ENCODE measurements at places on chromosomes 2 and 18.

GRCh38 chr2:209094221-209094620 is 329.6 kb upstream of the MAP2 start:
- DNase-seq = no peak

DNA sequence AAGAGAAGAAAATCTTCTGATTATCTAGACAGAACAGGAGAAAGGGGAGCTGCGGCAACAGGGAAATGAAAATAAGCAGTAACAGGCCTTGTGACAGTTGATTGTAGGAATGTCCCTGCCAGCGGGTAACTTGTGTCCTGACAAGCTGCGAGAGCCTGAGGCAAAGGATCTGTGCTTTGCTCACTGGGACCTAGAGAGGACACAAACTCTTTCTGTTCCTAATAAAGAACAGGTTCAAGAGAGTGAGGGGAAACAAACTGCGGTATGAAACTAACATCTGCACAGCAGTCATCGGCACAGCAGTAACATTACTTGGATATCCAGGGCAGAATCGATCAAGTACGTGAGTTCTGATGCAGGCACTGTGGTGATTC is 103.7 kb upstream of the THOC1 start:
- DNase-seq = no peak

DNA sequence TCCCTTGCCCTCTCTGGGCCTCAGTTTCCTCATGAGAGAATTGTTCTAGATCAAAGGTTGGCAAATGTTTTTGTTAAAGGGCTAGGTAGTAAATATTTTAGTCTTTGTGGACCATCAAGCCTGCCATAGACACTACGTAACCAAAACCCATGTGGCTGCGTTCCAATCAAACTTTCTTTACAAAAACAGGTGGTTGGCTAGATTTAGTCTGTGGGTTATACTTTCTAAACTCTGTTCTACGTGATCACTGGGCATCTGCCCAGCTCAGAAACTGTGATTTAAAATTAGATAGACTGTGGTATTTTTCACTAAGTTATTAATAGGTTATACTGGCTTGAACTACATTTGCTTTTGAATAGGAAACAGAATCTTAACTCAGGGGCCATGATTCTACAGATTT is 149.8 kb upstream of the DCC start:
- DNase-seq = no peak

DNA sequence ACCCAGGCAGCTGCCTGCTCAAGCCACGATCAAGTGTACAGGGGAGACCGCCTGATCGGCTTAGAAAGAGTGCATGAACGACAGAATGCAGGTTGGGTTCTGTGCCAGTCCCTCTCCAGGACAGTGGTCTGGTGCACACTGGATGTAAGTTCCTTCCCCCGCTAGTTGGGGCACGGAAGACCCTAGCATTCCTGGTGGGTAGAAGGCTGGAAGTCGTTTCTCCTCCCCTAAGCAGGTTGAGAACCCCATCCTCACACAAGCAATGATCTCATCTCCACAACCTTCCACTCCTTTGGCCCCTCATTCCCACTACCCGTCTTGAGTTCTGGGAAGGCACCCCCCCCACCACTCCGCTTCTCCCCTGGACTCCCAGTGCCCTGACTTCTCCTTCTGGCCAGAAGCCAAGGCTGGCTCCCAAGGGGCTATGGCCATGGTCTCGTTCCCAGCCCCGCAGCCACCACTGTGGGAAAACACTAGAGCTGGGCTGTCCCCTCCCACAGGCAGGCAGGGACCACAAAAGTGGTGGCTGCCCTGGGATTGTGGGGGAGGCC is 1.4 kb upstream of the ANKRD39 start:
- DNase-seq = no peak

DNA sequence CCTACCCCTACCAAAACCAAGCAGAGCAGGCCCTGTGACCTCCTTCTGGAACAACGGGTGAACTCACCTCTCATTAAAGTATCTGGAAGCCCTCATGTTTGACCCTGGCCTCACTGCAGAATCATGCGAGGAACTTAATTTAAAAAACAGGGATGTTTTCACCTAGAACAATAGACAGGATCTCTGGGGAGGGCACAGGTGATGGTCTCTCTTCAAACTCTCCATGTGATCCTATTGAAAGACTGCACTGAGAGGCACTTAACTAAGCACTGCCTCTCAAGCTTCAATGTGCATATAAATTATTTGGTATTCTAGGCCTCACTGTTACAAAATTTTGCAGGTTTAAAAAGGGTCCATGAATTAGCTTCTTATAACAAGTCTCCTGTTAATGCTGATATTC is 7.5 kb downstream of the ZNF519 start:
- DNase-seq = no peak

GRCh38 chr18:55833543-55833942 is 245.6 kb upstream of the TCF4 start:
- no peak for DNase-seq

GRCh38 chr2:157837851-157838441 is 38.2 kb downstream of the ACVR1 start:
- DNase-seq = peak; percentile 43

- no peak for DNase-seq
Measured at GRCh38 chr2:34474646-34475045, 875.5 kb upstream of the FAM98A start.

DNA sequence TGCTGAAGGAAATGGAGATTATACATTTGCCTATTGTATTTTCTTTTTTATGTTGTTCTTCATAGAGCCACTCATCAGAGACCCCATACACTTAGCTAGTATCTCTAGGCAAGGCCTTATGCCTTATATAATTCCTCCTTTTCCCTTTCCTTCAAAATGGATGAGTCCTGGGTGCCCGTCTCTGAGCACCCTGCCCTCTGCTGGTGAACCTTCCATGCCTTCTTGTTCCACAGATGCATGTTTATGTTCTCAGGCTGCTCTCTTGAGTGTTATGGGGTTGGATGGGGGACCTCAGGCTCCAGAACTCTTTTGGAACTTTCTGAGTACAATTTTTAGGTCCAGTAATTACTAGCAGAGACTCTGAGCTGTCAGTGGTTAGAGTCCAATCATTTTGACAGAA is 368.6 kb upstream of the SPRED2 start:
- DNase-seq = no peak

DNA sequence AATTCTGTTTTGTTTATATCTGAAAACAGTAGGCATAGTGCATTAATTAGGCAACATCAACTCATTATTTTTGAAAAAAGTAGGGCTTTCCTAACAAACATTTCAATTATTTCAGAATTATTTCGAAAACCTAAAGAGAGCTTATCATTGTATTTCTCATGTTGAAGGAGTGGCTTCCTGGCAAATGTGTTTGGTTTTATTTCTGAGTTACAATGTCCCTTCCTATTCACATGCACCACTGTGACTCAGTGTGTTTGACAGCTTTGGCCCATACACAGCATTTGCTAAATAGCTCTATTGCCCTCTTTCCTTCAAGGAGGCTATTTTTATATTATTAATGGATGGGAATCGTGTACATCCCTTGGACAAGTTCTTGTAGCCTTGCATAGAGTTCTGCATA is 205.9 kb downstream of the PTGR3 start:
- peak; percentile 35 for DNase-seq

- DNase-seq = no peak
Measured at GRCh38 chr2:44722026-44722625, 219.4 kb upstream of the SIX3 start.

GRCh38 chr18:69557282-69557681 is 156.6 kb downstream of the DOK6 start:
- no peak for DNase-seq

- no peak for DNase-seq
Measured at GRCh38 chr2:158729451-158729850, 65.7 kb upstream of the DAPL1 start.

GRCh38 chr2:9488583-9489547 is 14.5 kb downstream of the IAH1 start:
- DNase-seq = no peak

- no peak for DNase-seq
Measured at GRCh38 chr2:238790833-238791230, 57.1 kb upstream of the TWIST2 start.

DNA sequence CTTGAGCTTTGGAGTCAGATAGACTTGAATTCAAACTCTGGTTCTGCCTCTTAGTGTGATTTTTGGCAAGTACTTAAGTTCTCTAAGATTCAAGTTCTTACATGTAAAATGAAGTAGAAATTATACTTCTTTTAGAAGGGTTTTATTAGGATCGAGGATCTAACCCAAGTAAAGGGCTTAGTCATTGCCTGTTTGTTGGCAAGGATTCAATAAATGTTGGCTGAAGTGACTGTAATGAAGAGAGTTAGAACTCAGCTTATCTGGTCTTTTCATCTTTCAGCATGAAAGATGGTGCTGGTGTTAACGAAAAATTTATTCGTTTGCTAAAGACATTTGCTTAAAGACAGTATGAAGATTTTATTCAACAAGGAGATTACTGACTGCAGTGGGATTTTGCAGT is 315.9 kb upstream of the THUMPD2 start:
- peak; percentile 2 for DNase-seq

DNA sequence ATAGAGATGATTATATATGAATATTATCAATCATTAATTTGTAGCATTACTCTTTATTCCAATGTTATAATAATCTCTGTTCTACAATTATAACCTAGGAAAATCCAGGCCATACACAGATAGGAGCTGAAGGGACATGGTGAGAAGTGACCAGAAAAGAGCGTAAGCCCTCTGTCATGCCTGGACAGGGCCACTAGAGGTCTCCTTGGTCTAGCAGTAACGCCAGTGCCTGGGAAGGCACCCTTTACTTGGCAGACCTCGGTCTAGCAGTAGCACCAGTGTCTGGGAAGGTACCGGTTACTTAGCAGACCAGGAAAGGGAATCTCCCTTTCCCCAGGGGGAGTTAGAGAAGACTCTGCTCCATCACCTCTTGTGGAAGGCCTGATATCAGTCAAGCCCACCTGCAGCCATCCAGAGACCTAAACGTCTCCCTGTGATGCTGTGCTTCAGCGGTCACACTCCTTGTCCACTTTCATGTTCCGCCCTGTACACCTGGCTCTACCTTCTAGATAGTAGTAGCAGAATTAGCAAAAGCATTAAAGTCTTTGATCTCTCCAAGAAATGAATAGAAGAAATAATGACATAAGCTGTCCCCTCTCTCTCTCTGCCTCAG is 447.5 kb upstream of the FSIP2 start:
- peak; percentile 48 for DNase-seq

- DNase-seq = no peak
Measured at GRCh38 chr2:61262699-61263098, 100.7 kb downstream of the C2orf74 start.

DNA sequence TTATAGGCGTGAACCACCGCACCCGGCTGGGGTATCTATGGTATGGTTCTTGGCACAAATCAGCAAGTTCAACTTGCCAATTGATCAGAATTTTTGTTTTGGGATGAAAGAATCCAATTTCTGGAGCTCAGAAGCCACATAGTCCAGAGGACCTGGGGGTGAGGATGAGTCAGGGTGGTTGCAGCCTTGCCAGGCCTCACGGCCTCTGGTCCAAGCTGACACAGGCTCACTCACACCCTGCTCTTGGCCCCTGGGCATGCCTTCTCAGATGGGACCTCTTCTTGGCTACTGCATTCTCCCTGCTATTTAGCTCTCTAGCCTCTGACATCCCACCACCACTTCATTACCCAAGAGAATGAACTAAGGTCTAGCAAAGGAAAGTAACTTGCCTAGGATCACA is 16.3 kb downstream of the CAPG start:
- DNase-seq = no peak

DNA sequence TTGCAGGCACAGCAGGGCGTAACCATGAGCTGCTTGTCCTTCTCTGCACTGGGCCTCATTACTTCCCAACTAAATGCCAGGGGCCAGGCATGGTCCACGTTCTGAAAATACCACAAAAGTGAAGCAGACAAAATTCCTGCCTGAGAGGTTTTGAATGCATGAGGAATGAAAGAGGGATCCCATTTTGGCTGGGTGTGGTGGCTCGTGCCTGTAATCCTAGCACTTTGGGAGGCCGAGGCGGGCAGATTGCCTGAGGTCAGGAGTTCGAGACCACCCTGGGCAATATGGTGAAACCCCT is 139.5 kb downstream of the MBP start:
- no peak for DNase-seq

- DNase-seq = no peak
Measured at GRCh38 chr2:31457651-31458050, 43.1 kb upstream of the XDH start.

DNA sequence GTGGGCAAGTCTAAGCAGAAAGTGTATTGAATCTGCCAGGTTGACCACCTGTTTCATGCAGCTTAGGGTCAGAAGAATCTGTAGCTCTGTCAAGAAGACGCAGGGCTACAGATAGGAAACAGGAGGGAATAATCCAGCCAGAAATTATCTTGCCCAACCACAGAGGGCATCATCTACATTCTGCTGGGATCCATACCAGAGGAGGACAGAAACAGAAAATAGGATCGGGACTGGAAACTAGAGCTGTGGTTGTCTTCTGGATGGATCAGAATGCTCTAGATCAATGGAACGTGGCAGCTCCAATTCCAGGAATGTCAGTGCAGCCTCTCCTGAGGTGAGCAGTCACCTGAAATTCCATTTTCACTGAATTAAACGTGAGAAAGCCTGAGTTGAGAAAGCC is 3.6 kb downstream of the SPATA3 start:
- no peak for DNase-seq

- no peak for DNase-seq
Measured at GRCh38 chr2:204441316-204441715, 104.0 kb upstream of the PARD3B start.

GRCh38 chr2:200839513-200839912 is 24.9 kb downstream of the CLK1 start:
- no peak for DNase-seq

DNA sequence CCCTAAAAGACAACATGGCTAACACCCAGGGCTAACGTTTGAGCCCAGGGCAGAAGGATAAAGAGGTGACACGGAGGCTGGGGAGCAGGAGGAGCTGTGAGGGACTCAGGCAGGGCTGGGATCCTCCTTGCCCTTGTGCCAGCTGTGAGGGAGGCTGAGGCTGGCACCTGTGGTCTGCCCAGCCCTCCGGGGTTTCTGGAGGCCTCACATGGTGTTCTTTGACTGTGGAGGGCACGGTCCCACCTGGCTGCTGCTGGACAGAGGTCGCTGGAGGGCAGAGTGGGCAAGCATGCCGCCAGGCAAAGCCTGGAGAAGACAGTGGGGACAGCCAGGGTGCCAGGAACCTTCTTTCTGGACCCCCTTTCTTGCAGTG is 26.8 kb upstream of the CNNM3 start:
- DNase-seq = no peak

GRCh38 chr2:169743549-169743948 is 9.9 kb downstream of the KLHL23 start:
- no peak for DNase-seq

DNA sequence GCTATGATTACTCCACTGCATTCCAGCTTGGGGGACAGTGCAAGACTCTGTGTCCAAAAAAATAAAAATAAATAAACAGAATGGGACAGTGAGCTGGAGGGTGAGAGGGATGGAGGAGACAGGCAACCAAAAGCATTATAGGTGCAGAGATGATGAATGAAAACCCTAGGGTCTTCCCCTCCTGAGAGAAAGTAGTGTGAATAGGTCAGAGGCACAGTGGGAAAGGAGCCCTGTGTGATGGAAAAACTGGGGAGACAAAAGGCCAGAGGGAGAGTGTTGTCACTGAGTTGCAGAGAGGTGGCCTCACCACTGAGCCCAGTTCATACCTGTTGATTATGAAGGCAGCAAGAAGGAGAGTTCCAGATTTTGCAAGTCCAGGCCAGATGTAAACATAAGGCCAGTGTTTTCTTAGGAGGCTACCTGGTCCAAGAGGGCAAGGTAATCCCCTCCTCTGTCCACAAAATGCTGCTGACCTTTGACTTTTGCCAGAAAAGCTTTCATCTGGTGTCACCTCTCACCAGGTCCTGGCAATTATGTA is 17.6 kb upstream of the AGFG1 start:
- DNase-seq = no peak

All from dermis microvascular lymphatic vessel endothelial cell (primary cell).